Ascending aorta (tissue), 2 donors: ENCODE measurements at places on chromosomes 1 and 21.
A peak's percentile ranks its signal among the peaks of the same experiment; 100 is the strongest.

- H3K36me3 ChIP-seq, result no peaks in the 10 kb centered on the region
- H3K4me1 ChIP-seq, result no peaks in the 10 kb centered on the region
- no peak overlapping the region for H3K27ac ChIP-seq
- DNase-seq, result no peak
- H3K27me3 ChIP-seq, result no peaks in the 10 kb centered on the region
- no peak overlapping the region for H3K4me3 ChIP-seq
Observed at GRCh38 chr1:245526141-245526540, 371.4 kb downstream of the KIF26B start.

DNA sequence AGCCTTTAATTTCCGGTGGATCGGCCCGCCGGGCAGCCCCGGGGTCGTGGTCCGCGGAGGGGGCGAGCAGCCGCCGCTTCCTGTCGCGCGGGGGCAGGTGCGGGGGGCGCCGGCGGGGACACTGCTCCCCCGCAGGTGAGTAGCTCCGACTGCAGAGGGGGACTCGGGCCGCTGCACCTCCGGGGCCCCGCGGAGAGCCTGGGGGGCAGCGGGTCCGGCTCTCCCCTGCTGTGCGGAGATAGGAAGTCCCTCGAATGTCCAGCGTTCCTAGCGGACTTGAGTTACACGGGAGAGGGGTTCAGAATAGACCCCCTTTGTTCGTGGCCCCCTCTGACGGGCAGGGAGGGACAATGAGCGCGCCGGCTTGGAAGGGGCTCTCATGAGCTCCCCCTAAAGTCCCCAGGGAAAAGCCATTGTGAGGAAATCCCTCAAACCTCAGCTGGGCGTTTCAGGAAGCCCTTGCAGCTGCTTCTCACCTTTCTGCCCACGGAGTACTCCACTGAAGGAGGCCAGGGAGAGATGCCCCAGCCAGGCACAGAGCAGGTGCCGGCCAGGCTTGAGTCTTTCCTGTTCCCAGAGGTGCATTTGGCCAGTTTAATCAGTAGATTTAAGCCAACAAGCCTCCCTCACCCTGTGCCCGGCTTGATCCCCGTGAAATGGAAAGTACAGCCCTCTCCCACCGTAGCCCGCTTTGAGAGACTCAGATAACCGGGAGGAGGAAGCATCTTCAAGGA, 925 bp downstream of the PDE9A start:
- DNase-seq, result no peak
- H3K27ac ChIP-seq, result no peak overlapping the region
- no peaks in the 10 kb centered on the region for H3K36me3 ChIP-seq
- H3K4me3 ChIP-seq, result peak overlapping the region; percentile 65

DNA sequence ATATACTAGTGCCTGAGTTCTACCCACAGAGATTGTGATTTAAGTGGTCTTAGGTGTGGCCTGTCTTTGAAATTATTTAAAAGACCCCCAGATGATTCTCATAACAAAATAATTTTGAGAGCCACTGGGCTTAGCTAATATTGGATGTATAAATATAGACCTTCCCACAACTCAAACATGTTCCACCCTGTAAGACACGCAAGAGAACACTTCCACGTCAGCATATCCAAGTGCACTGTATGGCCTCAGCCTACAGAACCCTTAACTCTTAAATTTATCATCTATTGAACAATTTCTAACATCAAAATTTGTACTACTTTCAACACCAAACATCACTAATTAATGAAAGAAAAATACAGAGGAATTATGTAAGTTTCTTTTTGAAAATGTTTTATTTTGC, 2.5 kb downstream of the FAM177B start:
- no peaks in the 10 kb centered on the region for H3K4me1 ChIP-seq

DNA sequence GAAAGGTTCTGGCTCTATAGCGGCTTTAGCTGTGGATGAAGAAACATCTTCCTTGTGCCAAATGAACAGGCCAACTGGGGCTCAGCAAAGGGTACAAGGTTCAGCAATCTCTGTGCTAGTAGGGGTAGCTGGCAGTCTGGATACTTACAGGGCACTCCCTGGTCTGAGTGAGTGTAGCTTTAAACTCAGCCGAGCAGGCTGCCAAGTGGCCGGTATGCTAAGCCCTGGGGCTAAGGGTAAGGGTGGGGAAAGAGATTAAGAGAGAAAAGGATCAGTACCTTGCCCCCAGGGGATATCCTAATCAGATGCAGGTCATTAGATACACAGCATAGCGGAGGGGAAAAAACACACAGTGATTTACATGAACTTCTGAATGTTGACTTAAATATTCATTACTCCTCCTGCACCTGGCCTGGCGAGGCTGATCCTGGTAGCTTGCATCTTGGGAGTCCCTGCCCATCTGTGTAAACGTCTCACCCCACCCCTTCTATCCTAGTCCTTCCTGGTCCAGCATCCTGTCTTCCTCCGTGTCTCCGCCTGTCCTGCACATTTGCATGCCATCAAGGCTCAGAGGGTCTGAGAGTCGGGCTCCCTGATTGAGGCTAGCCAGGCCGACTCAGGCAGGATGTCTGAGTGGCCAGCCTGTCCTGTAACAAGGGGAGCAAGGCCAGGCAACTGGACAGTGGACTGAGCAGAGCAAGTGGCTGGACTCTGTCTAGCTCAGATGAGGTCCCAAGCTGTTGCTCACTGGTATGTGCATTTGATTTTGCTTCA, 39.5 kb upstream of the CNTN2 start:
- H3K27ac ChIP-seq, result no peak overlapping the region
- H3K4me3 ChIP-seq, result no peak overlapping the region
- no peaks in the 10 kb centered on the region for H3K27me3 ChIP-seq
- H3K4me1 ChIP-seq, result no peaks in the 10 kb centered on the region
- DNase-seq, result no peak

GRCh38 chr1:245577191-245578157, 422.7 kb downstream of the KIF26B start:
- DNase-seq, result no peak
- H3K27ac ChIP-seq, result no peak overlapping the region
- no peaks in the 10 kb centered on the region for H3K27me3 ChIP-seq
- no peak overlapping the region for H3K4me3 ChIP-seq

- no peaks in the 10 kb centered on the region for H3K36me3 ChIP-seq
- no peak overlapping the region for H3K4me3 ChIP-seq
- no peak for DNase-seq
- no peaks in the 10 kb centered on the region for H3K4me1 ChIP-seq
- no peaks in the 10 kb centered on the region for H3K27me3 ChIP-seq
- no peak overlapping the region for H3K27ac ChIP-seq
Observed at GRCh38 chr1:238404921-238405320, 514.2 kb upstream of the ZP4 start.

GRCh38 chr1:18132711-18133541, 25.3 kb downstream of the IGSF21 start:
- H3K27me3 ChIP-seq, result no peaks in the 10 kb centered on the region
- DNase-seq, result no peak
- no peak overlapping the region for H3K4me3 ChIP-seq
- no peak overlapping the region for H3K27ac ChIP-seq

DNA sequence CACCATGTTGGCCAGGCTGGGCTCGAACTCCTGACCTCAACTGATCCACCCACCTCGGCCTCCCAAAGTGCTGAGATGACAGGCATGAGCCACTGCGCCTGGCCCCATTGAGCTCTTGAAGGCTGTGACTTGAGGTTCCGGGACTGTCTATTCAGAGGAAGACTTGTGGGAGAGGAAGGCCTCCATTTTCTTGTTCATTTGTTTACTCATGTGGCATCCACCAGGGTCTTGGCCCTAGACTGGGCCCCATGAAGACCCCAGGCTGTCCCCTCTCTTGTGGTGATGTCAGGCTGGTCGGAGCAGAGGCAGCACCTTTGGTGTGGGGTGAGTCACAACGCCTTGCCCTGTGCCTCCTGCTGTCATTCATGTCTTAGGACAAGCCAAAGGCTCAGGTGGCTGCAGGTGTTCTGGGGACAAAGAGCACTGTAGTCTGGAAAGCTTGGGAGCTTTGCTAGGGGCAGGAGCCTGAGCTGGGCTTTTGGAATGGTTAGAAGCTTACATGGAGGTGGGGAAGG, 224.6 kb upstream of the C1orf174 start:
- DNase-seq, result no peak
- no peaks in the 10 kb centered on the region for H3K27me3 ChIP-seq
- no peaks in the 10 kb centered on the region for H3K4me1 ChIP-seq
- no peak overlapping the region for H3K27ac ChIP-seq

GRCh38 chr1:14604414-14604813, 5.9 kb downstream of the KAZN start:
- no peaks in the 10 kb centered on the region for H3K4me1 ChIP-seq
- DNase-seq, result no peak
- H3K27ac ChIP-seq, result no peak overlapping the region

DNA sequence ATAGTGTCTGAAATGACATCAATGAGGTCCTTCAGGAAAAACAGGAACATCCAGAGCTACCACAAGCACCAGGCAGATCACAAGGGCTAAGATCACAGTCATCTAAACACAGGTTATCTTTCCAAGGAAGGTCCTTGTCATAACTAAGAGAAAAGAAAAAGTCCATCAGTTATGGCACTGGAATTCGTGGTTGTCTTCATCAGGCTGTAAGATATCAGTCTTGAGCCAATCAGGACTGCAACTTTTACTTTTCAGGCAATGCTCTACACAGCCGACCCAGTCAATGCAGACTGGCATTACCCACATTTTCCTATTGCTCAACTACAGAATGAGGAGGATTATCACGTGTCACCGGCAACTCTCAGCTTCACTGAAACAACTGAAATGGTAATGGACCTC, 26.4 kb downstream of the SORT1 start:
- DNase-seq, result peak; percentile 84
- peaks cover 16% of the 10 kb centered on the region for H3K36me3 ChIP-seq
- H3K27ac ChIP-seq, result peak overlapping the region; percentile 92
- no peaks in the 10 kb centered on the region for H3K27me3 ChIP-seq
- peak overlapping the region; percentile 45 for H3K4me3 ChIP-seq

DNA sequence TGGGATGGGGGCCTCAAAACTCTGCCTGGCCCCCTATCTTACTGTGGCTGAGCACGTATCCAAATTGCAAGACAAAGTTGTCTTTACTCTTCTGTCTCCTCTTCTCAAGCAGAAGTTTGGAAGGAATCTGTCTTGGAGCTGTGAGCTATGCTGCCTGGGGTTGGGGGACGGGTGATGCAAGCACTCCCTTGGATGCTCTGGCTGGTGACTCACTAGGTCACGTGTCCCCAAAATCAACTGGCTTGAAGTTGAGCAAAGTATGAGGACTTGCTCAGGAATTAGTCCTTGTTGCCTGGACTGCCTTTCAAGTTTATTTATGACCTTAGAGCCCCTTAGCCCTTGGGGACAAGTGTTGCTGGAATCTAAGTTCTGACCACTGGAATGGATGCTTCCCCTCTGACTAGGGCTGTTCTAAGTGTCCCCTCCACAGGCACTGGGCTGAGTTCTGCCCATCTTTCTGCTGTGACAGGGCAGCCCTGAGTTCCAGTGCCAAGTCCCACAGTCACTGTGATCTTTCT, 269.5 kb downstream of the HHAT start:
- no peaks in the 10 kb centered on the region for H3K36me3 ChIP-seq
- no peaks in the 10 kb centered on the region for H3K27me3 ChIP-seq
- no peaks in the 10 kb centered on the region for H3K4me1 ChIP-seq
- H3K4me3 ChIP-seq, result no peak overlapping the region
- peak overlapping the region; percentile 83 for H3K27ac ChIP-seq

DNA sequence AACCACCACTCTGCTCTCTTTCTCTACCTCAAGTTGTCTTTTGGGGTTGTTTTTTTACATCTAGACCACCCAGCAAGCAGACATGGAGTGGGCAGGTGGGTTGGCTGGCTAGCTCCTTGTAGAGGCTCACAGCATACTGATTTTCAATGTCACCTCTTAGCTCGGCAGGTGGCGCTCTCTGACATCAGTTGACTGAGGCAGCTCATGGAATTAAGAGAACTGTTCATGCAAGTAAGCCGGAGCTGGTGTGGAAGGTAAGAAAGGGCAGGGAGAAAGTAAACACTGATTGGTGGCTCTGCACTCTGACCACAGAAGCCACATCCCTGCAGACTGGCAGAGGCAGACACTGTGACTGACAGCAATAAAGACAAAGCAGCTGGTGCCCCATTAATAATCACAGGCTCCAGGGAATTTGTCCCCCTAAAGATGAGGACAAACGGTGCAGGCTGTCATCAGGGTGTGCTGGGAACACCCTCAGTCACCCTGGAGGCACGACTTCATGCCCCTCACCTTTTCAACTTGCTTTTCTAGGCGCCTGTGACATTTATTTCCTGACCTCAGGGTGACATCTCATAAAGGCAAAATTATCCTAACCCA, 226.8 kb downstream of the LMX1A start:
- no peak overlapping the region for H3K4me3 ChIP-seq
- H3K27ac ChIP-seq, result no peak overlapping the region
- DNase-seq, result no peak
- no peaks in the 10 kb centered on the region for H3K27me3 ChIP-seq
- H3K36me3 ChIP-seq, result no peaks in the 10 kb centered on the region
- no peaks in the 10 kb centered on the region for H3K4me1 ChIP-seq

DNA sequence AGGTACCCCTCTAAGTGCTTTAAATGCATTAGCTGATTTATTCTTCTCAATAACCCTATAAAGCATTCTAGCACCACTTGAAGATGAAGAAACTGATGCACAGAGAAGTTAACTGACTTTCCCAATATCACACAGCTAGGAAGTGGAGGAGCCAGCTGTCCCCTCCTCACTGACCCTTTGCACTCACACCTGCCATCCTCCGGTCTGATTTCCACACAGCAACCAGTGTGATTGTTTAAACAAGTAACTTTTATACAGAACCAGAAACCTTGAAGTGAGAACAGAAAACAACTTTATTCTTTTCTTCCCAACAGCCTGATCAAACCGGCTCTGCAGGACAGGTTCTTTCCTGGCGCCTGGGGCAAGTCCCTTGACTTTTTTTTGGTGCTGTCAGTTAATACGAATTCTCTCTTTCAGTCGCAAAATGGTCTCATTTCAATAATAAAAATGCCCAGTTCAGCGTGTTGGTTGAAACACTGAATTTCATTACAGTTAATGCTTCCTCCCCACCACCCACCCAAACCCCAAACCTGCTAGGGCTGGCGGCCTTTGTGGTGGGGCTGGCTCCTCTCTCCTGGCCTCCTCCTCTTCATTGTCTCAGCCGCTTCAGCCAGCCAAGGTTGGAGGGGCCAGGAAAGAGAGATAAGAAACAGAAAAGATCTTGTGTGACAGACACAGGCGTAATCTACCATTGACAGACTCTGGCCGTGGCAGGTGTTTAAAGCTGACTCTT, 26.4 kb upstream of the EEIG2 start:
- H3K27me3 ChIP-seq, result no peaks in the 10 kb centered on the region
- no peak for DNase-seq
- no peak overlapping the region for H3K27ac ChIP-seq
- peaks cover 9% of the 10 kb centered on the region for H3K4me1 ChIP-seq
- H3K4me3 ChIP-seq, result no peak overlapping the region
- no peaks in the 10 kb centered on the region for H3K36me3 ChIP-seq

DNA sequence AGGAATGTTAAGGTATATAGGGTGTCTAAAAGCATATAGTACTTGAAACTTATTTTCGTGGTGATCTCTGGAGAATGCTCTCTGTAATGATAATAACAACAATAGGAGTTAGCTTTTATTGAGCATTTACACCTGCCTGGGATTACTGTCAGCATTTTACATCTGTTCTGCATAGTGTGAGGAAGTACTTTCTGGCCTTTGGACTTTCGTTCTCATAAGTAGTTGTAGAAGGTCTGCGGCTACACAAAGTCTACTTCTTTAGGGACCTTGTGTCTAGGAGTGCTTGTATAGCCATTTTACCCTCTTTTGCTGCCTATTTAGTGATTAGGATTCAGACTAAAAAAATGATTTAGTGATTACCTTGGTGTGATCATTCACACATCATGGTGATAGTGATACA, 103.6 kb upstream of the GPR52 start:
- no peaks in the 10 kb centered on the region for H3K36me3 ChIP-seq
- H3K27ac ChIP-seq, result no peak overlapping the region
- no peaks in the 10 kb centered on the region for H3K4me1 ChIP-seq
- no peak for DNase-seq
- H3K4me3 ChIP-seq, result no peak overlapping the region

GRCh38 chr1:92587445-92587844, 100.7 kb upstream of the GFI1 start:
- no peak overlapping the region for H3K27ac ChIP-seq
- no peak overlapping the region for H3K4me3 ChIP-seq
- no peaks in the 10 kb centered on the region for H3K27me3 ChIP-seq
